ENCODE measurements at places on chromosomes 4 and X.

DNA sequence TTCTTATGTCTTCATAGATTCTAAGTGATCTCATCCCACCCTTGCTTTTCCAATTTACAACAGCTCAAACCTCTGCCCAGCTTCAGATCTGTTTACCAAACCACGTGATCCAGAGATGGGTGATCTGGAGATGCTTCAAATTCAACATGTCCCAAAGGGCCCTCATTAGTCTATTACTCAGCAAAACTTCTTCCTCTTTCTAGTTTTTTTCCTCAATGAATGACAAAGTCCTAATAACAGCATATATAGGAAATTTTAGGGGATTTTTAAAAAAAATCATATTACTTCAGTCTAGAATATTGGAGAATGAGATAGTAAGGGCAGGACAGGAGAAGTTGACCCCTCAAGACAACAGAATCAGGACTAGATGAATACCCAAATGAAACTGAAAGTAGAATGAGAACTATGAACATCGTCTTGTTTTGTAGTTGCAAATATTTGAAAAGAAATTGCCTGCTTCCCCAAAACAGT lies 127.1 kb downstream of the CFAP299 start:
- DNase-seq: no peak

DNA sequence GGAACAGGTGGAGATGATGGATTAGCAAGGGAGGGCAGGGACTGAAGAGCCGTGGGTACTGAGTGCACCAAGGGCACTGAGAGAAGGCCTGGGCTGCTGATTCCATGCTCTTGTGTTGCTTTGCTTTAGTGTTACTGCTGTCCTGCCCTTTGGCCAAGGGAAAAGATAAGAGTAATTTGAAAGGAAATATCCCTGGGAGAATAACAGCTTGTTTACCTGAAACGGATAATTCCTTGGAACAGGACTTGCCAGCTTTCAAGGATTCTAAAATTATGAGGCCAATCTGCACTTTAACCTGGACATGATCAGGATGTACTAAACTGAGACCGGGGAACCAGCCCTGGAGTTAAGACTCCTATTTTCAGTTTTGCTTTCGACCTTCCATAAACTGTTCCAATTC lies 20.4 kb downstream of the FAM9C start:
- no peak for DNase-seq

GRCh38 chrX:133660281-133660680 lies 245.0 kb upstream of the GPC4 start:
- no peak for DNase-seq

GRCh38 chr4:146478009-146478408 lies 43.7 kb downstream of the SLC10A7 start:
- no peak for DNase-seq

GRCh38 chr4:186939226-186939625 lies 215.6 kb upstream of the FAT1 start:
- DNase-seq: no peak

DNA sequence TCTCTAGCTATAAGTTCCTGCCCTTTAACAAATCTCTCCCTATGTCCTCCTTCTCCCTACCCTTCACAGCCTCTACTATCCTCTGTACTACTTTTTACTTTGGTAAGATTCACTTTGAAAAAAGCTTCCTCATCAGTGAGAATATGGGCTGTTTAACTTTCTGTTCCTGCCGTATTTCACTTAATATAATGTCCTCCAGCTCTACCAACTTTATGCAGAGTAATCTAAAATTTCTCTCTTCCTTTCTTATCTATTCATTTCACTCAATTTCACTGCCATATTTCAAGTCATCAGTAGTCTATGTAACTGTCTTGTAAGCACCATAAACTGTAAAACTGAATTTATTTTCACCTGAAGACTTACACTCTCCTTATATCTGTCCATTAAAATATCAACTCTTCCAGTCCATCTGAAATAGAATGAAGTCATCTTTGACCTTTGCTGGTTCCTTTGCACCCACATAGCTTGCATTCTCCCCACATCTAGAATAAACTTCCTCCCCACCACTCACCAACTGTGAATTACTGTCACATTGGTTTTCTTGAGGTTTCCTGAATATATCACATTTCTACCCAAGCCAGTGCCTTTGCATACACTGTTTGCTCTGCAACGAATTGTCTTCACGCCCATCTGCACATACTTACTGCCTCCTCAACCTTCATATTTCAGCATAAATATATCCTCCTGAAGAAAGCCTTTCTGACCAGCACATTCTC lies 54.6 kb downstream of the ARAP2 start:
- DNase-seq: no peak

DNA sequence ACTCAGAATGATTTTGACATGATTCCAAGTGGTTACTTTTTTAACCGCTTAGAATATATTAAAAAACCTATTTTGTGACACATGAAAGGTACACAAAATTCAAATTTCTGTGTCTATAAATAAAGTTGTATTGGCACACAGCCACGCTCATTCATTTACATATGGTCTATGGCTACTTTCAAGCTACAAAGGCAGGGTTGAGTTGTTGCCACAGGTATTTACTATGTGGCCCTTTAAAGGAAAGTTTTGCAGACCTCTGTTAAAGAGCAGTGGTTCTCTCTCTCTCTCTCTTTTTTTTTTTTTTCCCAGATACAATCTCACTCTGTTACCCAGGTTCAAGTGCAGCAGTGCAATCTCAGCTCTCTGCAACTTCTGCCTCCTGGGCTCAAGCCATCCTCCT lies 23.0 kb downstream of the GPM6B start:
- DNase-seq: no peak

GRCh38 chr4:147157860-147158701 lies 212.4 kb upstream of the TTC29 start:
- DNase-seq: no peak
